Type B pancreatic cell (in vitro differentiated cells): ENCODE measurements at places on chromosomes 13 and 19.
A peak's percentile ranks its signal among the peaks of the same experiment; 100 is the strongest.

DNA sequence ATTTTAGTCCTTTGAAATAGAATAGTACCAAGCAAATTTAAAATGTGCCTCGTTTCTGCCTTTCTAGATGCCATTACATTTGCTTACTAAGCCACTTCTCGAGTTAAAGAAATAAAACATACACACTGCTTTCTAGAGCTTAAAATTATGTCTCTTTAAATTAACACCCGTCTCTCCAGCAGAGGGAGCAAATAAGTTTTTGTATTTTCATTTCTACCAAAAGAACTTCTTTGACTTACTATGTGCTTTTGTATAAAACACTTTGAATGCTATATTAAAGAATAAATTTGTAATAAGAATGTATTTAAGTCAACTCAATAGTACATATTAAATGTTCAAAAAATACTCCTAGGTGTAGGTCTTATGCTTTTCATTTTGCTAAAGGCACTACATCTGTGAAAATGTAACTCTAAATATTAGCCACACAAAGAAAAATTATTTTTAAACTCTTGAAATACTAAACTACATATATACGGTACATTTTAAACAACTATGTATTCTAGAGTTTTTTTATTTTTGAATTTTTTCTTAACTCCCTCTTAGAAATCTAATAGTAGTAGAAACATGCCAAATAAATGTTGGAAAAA, 269.3 kb upstream of the MIR17HG start:
- H3K4me3 ChIP-seq = no peak overlapping the region
- no peaks in the 10 kb centered on the region for H3K27me3 ChIP-seq
- H3K36me3 ChIP-seq = peaks cover 5% of the 10 kb centered on the region
- DNase-seq = no peak

GRCh38 chr13:93963266-93964145, 516.0 kb downstream of the DCT start:
- H3K4me1 ChIP-seq = peaks cover 10% of the 10 kb centered on the region
- DNase-seq = no peak
- no peaks in the 10 kb centered on the region for H3K27me3 ChIP-seq
- H3K27ac ChIP-seq = no peak overlapping the region
- no peak overlapping the region for H3K4me3 ChIP-seq
- peaks cover 3% of the 10 kb centered on the region for H3K36me3 ChIP-seq

GRCh38 chr13:27403203-27403678, 21.2 kb upstream of the GTF3A start:
- no peak overlapping the region for H3K4me3 ChIP-seq
- peak overlapping the region; percentile 83 for H3K27ac ChIP-seq
- peaks cover 11% of the 10 kb centered on the region for H3K4me1 ChIP-seq
- DNase-seq = no peak
- peaks cover 10% of the 10 kb centered on the region for H3K27me3 ChIP-seq

DNA sequence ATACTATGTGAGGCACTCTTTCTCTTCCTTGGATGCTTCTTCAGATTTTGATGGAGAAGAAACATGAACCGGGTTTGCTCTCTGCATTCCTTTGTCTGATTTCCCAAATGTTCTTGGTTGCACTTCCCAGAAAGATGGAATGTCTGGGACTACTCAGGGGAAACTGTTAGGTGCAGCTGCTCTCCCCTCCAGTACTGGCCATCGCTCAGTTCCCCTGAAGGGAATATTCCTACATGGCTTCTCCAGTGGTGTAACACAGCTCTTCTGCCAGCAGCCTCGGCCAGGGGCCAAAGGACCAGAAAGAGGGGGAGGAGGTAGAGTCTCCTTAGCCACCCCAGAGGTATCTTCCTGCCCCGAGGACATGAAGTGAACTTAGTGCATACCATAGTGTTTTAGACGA, 33.5 kb upstream of the SPRY2 start:
- H3K27ac ChIP-seq = no peak overlapping the region
- H3K27me3 ChIP-seq = no peaks in the 10 kb centered on the region
- H3K4me3 ChIP-seq = no peak overlapping the region
- H3K4me1 ChIP-seq = no peaks in the 10 kb centered on the region
- H3K36me3 ChIP-seq = no peaks in the 10 kb centered on the region
- DNase-seq = no peak

GRCh38 chr19:15303105-15303780, 29.1 kb downstream of the BRD4 start:
- no peak for DNase-seq
- H3K36me3 ChIP-seq = peaks cover 17% of the 10 kb centered on the region
- peaks cover 46% of the 10 kb centered on the region for H3K4me1 ChIP-seq
- H3K27ac ChIP-seq = peak overlapping the region; percentile 81
- H3K27me3 ChIP-seq = no peaks in the 10 kb centered on the region

DNA sequence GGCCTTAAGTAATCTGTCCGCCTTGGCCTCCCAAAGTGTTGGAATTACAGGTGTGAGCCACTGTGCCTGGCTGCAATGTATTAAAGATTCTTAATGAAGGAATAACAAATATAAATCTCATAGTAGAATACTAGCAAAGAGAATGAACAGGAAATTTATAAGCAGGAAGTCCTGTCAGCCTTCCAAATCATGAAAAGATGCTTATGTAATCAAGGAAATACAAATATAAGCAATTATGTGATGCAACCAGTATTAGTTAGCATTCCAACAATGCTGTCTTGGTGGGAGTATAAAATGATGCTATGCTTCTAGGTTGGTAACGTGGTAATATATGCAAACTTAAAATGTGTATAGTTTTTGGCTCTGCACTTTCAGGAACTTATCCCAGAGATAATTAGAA, 133.8 kb downstream of the PDS5B start:
- no peaks in the 10 kb centered on the region for H3K27me3 ChIP-seq
- DNase-seq = no peak

GRCh38 chr13:73433890-73434289, 375.1 kb downstream of the KLF5 start:
- H3K4me3 ChIP-seq = no peak overlapping the region
- H3K27ac ChIP-seq = no peak overlapping the region
- peaks cover 6% of the 10 kb centered on the region for H3K4me1 ChIP-seq
- H3K27me3 ChIP-seq = no peaks in the 10 kb centered on the region
- no peak for DNase-seq
- H3K36me3 ChIP-seq = peaks cover 5% of the 10 kb centered on the region

GRCh38 chr19:5036698-5037563, 68.0 kb downstream of the KDM4B start:
- H3K27ac ChIP-seq = peak overlapping the region; percentile 51
- no peak for DNase-seq
- peaks cover under 1% of the 10 kb centered on the region for H3K36me3 ChIP-seq
- H3K4me3 ChIP-seq = no peak overlapping the region
